ENCODE measurements at places on chromosomes 1 and 21.

DNA sequence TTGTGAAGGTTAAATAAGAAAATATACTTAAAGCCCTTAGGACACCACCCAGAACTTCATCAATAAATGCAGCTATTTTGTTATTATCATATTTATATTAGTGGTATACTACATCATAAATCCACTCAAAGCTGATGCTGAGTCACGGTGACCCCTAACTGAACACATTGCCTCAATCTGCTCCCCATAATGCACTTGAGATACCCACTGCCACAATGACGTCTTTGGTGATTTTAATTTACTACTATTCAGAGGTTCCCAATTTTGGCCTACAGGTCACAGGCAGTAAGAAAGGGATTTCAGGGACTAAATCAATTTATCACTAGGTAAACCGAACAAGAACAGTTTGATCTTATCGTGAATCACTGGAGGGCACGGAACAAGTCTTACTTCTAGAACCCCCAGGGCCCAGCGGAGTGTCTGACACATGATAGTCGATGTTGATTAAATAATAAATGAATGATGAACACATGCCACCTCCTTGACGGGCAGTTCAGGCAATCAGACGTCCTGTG is 493 bp upstream of the CHD1L start:
- no peak for DNase-seq

- no peak for DNase-seq
Measured at GRCh38 chr21:38494703-38495102, 3.6 kb downstream of the ERG start.

GRCh38 chr1:198909973-198910372 is 271.1 kb downstream of the PTPRC start:
- no peak for DNase-seq

DNA sequence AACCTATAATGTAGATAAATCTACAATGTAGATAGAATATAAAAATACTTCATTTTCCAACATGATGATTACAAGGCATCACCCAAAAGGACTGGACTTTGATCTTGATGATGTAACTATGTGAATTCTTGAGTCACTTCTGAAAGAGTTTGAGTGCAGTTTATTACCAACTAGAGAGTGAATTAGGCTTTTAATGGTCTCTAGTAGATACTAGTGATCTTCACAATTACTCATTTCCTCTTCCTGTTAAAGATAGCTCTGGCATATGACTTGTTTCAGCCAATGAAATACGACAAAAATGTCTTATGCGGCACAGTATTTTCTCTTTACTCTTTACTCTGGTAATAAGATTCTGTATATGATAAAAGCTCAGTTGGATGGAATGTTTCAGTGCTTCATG is 1588.1 kb upstream of the B3GALT2 start:
- no peak for DNase-seq

- DNase-seq, result no peak
Measured at GRCh38 chr1:182561456-182561855, 27.6 kb downstream of the RNASEL start.

GRCh38 chr1:168091063-168091462 is 45.7 kb downstream of the GPR161 start:
- no peak for DNase-seq

GRCh38 chr1:116989835-116990234 is 11.7 kb upstream of the CD101 start:
- DNase-seq, result no peak

GRCh38 chr1:235806123-235806522 is 60.6 kb downstream of the LYST start:
- DNase-seq, result no peak

DNA sequence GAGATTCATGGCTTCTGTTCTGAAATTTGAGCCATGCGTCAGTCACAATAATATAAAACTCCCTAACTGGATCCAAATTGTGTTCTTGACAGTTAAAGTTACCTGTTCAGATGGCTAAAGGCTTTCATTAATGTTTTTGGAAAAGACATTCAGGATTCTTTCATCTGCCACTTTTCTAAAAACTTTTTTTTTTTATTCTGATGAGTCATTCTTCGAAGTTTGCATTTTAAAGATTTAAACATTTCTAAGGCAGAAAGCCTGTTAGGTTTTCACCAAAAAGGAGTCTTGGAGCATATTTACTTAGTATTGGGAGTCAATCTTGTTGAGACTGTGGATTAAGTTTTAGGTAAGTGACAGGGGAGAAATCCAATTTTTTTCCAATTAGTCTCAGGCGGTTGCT is 18.9 kb upstream of the SDC3 start:
- DNase-seq, result no peak

DNA sequence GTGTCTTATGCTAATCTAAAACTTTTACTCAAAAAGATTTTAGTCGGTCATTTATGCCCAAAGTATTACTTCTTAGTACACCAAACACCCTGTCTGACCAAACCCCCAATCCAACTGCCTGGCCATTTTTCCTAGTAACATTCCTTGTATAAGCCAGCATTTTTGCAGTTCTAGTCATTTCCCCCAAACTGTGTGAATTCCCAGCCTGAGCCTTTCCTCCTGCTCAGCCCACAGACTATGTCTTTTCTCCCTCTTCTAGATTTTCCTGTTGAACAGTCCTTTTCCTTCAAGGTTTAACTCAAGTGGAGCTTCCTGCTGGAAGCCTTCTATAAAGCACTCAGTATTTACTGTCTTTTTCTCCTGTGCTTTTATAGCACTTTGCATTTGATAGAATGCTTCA is 843.8 kb downstream of the USP25 start:
- no peak for DNase-seq

DNA sequence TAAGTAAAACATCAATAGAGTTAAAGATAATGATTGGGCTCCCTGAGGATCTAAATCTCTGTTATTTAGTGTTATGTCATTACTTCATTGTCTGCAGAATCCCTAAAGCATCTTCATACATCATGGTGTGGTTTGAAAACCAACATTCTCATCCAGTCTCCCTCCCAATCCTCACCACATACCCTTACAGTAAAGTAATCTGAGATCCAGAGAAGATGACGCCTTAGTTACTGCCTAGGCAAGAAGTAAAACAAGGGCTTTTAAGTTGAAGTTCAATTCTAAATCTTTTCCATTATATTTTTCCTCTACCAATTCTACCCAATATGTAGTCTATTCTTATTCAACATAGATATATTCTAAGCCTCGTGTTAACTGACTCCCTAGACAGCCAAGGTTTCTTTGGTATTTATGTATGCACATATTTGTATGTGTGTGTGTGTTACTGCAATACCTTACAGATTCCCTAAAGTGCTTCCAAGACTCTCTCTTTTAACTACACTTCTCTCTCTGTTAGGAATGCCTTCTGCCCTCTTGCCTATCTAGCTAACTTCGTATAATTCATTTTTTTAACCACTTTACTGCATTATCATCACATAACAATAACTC is 17.3 kb downstream of the DPH5 start:
- DNase-seq, result no peak

DNA sequence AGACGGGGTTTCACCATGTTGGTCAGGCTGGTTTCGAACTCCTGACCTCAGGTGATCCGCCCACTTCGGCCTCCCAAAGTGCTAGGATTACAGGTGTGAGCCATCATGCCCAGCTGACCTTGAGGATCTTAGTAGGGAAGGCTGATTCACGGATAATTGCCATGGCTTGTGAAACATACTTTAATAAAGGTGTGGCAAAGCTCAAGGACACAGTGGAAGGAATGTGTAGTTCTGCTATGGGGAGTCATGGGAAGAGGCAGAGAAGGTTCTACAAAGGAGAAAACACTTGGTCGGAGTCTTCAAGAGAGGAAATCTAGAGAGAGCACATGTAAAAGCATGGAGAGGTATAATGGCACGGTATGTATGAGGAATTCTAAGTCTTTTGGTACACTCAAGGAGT is 12.7 kb upstream of the PTCH2 start:
- DNase-seq, result no peak

- DNase-seq, result no peak
Measured at GRCh38 chr21:44927259-44927586, 6.5 kb upstream of the ITGB2 start.

GRCh38 chr1:78005755-78006154 is 1.0 kb downstream of the DNAJB4 start:
- no peak for DNase-seq

- no peak for DNase-seq
Measured at GRCh38 chr1:214451596-214451995, 99.8 kb downstream of the PTPN14 start.

DNA sequence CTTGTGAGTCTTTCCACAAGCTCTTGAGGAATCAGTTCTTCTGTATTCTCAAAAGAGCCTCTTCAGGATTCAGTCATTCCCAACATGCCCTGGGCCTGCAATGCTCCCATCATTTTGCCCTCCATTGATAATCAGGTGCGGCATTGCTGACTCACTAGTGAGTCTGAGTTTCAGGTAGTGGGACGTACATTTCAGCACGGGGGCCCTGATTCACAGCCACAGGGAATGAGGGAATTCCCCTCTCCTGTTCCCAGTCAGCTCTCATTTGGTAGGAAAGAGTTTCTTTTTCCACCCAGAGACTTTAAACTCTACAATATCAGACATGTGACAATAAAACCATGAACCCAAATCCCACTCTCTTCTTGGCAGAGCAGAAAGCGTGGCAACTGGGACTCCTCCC is 3.7 kb upstream of the IRF6 start:
- no peak for DNase-seq

DNA sequence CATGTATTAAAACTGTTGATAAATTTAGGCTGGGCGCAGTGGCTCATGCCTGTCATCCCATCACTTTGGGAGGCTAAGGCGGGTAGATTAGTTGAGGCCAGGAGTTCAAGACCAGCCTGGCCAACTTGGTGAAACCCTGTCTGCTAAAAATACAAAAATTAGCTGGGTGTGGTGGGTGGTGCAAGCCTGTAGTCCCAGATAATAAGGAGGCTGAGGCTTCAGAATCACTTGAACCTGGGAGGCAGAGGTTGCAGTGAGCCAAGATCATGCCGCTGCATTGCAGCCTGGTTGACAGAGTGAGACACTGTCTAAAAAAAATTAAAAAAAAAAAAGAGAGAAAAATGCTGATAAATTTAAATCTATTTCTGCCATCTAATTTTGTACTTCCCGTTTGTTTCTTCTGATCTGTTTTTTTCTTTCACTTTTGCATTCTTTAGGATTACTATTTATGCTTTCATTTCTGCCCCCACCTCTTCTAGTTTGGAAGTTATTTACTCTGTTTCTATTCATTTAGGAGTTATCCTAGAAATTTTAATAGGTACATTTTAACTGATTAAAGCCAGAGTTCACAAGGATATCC is 3.2 kb upstream of the DENND1B start:
- no peak for DNase-seq

GRCh38 chr1:217554849-217555248 is 76.0 kb downstream of the GPATCH2 start:
- no peak for DNase-seq

- no peak for DNase-seq
Measured at GRCh38 chr1:153395136-153395685, 4.3 kb upstream of the S100A8 start.

- DNase-seq, result no peak
Measured at GRCh38 chr1:32937061-32937460, 27.5 kb downstream of the RNF19B start.

DNA sequence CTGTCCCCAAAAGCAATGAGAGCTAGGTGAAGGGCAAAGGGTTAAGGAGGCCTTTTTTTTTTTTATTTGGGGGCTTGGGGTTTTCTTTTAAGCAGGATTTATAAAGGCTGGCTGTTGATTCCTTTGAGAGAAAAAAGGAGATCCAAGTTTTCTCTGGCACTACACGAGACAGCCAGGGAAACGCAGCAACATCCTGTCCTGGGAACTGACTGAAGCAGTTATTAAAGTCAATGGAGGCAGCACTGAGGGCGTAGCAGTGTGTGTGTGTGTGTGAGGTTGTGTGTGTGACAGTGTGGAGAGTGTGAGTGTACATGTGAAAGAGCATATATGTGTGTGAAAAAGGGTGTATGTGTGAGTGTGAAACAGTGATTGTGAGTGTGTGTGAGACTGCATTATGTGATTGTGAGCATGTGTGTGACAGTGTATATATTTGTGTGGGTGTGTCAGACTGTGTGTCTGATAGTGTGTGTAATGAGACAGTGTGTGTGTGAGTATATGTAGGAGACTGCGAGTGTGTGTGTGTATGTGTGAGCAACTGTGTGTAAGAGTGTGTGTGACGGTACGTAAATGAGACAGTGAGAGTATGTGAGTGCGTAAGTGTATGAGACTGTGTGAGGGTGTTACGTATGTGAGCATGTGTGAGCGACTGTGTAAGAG is 65.9 kb upstream of the TIAM1 start:
- no peak for DNase-seq

DNA sequence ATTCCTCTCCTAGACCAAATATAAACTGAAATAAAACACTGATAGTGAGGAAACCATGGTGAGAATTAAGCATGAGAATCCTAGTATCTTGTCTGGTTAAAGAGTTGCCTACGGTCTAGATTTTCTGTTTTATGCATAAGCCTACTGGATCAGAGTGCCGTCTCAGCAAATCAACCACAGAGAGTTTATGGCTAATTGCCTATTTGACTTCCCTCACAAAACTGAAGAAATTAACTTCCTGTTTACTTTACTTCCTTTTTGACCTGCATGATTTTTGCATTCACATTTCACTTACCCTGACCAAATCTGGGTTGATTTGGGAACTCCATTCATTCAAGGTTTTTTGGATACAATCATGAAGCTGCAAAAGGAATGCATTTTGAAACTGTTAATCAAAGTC is 5.0 kb downstream of the GCLM start:
- DNase-seq, result no peak

DNA sequence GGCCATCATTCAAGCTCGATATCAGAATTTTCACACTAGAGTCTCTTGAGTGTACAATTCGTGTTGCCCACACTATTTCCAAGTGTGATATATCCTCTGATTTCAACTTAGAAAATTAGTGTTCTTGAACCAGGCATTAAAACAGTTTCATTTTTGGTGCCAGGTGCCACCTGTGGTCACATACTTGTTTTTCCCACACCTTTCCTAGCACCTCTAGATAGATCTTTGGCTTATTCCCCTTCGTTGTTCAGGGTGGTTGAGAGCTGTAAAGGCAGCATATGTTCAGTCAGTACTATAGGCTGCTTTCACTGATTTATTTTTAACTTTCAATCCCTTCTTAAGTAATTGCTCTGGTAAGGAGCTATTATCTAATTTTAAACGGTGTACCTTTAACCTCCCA is 131.1 kb downstream of the NEK7 start:
- no peak for DNase-seq

DNA sequence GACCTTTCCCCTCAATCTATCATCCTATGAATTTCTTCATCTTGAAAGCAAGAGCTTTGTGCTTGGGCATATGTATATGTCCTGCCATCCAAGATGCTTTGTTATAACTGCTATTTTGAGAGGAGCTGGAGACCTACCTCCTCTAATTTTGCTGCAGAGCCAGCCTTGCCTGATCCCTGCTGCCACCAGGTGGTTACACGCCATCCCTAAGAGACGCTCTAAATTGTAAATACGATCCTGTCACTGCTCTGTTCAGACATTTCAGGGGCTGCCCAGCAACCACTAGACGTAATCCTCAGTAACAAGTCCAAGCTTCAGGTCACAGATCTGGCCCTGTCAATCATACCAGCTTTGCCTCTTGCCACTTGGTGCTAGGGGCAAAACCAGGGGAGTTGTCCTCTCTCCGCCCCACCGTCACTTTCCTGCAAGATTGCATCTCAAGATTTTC is 32.9 kb downstream of the GPA33 start:
- DNase-seq, result no peak

All from thoracic aorta (tissue), 2 donors.